ENCODE measurements at places on chromosomes 2 and 18.

DNA sequence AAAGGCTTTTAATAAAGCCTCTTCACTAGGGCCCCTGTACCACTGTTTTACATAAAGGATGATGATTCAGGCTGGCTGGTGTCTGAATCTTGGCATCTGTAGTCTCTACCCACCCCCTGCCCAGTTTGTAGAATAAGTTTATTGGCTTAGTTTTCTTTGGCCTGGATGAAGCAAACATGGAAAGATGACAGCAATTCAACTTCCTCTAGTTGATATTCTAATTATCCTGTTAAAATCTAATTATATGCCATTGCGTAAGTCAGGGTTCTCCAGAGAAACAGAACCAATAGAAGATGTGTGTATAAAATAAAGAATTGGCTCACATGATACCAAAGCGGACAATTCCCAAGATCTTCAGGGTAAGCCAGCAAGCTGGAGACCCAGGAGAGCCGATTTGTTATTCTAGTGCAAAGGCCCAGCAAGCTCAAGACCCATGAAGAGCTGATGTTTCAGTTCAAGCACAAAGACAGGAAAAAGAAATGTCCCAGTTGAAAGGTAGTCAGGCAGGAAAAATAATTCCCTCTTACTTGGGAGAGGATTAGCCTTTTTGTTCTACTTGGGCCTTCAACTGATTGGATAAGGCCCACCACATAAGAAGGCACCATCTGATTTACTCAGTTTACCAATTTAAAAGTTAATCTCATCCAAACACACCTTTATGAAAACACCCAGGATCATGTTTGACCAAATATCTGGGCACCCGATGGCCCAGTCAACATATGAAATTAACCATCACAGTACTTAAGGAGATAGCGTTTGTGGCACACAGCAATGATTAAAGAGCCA is 82.6 kb upstream of the LYPD1 start:
- no peak for DNase-seq

GRCh38 chr18:55069497-55069896 is 110.2 kb upstream of the CCDC68 start:
- no peak for DNase-seq

GRCh38 chr2:143262389-143262788 is 133.2 kb downstream of the ARHGAP15 start:
- no peak for DNase-seq

DNA sequence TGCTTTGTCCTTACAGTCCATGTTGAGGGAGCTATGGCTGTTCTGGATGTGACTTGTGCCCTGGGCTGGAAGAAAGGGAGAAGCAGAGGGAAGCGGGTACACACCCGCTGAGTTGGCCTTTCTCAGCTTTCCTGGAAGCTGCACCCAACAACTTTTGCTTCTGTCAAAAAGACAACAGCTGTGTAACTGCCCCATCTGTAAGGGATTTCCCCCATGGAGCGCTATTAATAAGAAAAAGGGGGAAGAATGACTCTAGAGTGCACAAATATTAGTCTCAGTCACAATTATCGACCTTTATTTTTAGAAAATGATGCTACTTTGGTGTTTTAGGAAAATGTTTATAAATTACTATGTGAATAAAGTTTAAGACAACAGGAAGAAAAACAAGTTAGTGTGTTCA is 368.3 kb downstream of the RAD51AP2 start:
- DNase-seq = no peak

DNA sequence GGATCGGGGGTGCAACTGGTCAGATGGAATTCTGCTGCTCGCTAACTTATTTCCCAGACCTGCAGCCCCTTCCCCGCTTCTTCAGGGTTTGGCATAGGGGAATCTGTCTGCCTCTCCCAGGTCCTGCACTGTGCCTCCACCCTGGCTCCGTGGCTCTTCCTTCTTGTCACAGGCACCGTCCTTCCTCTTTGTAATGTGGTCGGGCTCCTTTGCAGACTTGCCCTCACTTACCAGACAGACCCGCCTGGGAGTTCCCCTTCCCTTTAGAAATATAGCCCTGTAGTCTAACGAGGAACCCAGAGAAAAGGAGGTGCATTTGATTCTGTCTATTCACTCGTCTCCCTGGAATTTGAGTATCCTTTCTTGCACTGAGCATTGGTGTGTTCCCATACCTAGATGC is 63.9 kb upstream of the PAX8 start:
- DNase-seq = no peak

- DNase-seq = no peak
Measured at GRCh38 chr2:81714817-81715216, 1410.3 kb upstream of the LRRTM1 start.

DNA sequence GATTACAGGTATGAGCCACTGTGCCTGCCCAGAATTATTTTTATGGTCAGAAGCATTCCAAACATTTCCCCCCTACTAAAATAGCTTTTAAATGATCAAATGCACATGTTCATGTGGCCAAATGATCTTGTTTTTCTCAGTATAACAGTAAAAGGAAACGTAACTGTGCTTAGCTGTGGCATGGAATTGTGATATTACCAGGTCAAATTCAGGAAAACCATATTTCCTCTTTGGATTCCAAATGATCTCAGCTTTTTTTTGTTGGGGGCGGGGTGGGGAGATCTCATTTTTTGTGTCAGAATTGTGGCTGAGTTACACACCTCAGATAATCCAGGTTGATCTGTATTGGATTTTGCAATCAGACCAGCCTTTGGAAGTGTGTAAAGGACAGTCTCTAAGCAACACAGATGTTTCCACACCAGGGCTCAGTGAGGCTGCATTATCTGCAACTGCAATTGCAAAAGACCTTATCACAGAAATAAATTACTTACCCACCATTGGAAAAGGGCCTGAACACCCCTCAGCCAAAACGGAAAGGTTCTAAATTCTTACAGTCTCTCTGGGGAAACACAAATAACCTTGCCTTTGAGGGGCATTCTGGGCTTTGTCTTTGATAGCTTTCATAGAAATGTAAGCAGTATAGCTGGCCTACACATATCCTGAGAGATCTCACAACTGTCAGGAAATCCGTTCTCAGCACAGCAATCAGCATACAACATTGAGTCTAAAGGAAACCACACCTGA is 8.4 kb downstream of the CASP10 start:
- DNase-seq = no peak

DNA sequence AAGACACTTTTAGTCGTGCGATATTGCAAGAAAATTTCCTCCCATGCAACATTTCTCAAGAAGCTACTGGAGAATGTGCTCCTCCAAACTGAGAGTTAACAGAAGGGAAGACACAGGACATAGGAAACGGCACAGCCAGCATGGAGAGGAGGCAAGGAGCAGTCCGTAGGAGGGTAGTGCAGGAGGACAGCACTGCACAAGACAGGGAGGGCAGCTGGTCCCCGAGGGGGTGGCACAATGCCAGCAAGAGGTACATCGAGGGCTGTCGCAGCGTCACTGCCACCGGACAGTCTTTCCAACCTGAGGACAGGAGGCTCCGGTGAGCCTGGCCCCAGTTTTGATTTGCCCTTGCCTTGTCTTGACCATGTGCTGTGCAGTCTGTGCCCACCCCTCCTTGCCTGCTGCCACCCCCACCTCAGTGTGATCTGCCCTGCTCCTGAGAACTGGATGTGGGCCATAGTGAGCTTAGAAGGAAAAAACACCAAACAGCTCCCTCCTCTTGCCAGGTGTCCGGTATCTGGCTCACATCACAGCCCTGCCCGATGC is 81.6 kb upstream of the LAPTM4A start:
- DNase-seq = no peak

GRCh38 chr2:6957031-6957714 is 40.0 kb downstream of the RNF144A start:
- no peak for DNase-seq

- no peak for DNase-seq
Measured at GRCh38 chr2:130864830-130865800, 28.4 kb downstream of the ARHGEF4 start.

- no peak for DNase-seq
Measured at GRCh38 chr18:26706911-26707351, 158.6 kb downstream of the AQP4 start.

DNA sequence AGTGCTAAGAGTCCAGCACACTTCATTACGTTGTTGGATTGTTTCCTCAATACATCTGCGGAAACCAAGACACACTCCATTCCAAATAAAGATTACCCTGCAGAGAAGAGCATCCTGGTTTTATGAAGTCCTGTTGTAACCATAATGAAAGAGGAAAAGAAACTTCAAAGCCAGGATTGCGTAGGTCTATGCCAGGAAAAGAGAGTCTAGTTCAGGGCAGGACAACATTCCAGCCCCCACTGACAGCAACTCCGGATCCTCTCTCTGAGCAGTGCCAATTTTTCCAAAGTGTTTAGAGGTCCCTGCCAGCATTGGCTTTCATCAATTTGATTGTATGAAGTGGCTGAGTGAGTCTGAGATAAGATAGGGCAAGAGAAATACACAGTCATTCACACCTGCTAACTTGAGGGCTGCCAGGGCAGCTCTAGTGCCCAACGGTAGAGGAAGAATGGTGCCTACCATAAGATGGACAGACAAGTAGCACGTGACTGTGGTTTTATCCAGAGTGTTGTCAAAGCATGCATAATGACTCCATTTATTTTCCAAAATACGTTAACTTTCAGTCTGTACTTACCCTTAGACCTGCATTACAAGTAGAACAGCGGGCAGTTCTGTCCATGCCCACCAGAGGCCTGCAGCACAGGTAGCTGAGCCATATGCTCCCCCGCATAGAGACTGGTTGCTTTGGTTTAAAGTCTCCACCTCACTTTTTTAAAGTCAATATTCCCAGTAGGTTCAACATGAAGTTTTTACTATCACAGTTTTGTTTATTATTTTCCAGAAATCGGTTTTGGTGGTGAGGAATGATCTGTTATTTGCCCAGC is 23.7 kb downstream of the PIEZO2 start:
- no peak for DNase-seq

GRCh38 chr2:10490806-10491291 is 42.7 kb upstream of the ODC1 start:
- DNase-seq = no peak

DNA sequence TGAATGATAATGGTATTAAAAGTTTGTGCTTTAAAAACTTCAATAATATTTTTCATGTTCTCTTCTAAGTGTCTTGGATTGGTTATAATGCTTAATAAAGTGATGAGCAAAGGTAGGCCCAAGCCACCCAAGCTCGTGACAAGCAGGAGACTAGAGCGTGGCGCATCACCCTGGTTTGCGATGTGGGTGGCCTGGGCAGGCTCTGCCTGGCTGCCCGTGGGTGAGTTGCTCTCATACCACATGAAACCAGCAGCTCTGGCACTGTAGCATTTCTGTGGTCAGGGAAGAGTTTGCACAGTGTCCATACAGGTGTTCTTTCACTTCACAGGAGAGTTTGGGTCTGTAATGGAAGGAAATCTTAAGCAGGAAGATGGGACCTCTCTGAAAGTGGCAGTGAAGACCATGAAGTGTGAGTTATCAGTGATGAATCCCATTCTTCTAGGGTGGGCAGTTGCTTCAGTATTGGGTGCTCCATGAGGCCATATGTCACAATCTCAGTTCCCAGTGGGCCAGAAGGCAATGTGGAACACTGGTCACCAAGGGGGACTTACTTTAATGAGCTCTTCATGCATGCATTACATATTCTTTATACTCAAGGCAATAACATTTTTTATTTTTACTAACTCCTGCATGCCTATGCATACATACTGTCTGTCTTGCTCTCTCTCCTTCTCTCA is 51.4 kb upstream of the TMEM87B start:
- no peak for DNase-seq

GRCh38 chr2:171615069-171615468 is 72.2 kb upstream of the DYNC1I2 start:
- DNase-seq = no peak

GRCh38 chr18:74299746-74300145 is 8.0 kb upstream of the CYB5A start:
- DNase-seq = no peak

- no peak for DNase-seq
Measured at GRCh38 chr2:53827398-53828175, 32.2 kb downstream of the GPR75 start.

DNA sequence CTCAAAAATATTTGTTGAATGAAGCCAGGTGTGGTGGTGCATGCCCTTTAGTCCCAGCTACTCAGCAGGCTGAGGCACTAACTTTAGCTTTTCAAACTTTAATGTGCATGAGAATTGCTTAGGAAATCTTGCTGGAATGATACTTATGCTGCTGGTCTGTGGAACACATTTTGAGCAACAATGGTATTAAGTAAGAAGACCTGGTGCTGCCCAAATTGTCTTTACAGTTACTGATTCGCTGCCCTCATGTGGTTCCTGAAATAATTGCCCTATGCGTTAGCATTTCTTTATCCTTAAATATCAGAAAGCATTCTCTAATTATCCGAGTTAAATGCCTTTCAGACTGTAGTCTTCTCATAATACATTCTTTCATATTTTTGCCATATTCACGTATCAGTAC is 76.0 kb upstream of the SESTD1 start:
- DNase-seq = no peak

- DNase-seq = no peak
Measured at GRCh38 chr2:28588292-28588670, 92.4 kb downstream of the PLB1 start.

- no peak for DNase-seq
Measured at GRCh38 chr2:9877726-9878125, 34.5 kb downstream of the TAF1B start.

DNA sequence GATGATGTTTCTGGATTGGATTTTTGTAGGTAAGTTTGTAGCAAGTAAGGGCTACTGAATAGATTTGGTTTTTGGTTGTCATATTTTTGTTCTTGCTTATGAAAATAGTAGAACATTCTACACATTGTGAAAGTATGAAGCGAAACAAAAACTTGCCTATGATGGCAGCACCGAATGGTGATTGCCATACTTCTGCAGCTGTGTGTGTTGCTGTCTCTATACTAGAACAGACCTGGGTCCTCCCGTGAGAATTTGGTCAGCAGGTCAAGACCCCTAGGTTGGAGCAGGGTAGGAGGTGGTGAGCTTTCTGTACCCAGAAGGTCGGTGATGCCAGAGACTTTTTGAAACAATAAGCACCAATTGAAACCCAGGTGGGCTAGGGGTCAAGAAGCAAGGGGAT is 322.6 kb downstream of the PRKCE start:
- DNase-seq = no peak

- no peak for DNase-seq
Measured at GRCh38 chr2:218811382-218811781, 20.2 kb downstream of the PRKAG3 start.

DNA sequence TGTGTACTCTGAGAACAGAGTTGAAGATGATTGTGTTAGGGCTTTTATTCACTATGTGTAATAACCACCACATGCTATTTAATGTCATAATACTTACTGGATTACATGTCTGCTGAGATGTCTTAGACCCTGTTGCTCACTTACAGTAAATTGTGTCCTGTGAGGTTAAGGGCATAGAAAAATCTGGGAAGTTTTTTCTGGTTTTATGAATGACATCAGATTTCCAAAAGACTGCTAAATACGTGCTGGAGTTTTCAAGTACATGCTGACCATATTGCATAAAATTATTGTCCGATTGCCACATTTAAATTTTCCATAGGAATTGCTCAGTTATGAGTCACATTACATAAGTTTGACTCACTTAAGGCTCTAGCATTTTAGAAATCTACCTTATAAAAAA is 96.7 kb upstream of the COL5A2 start:
- DNase-seq = no peak

All from activated CD4-positive, alpha-beta T cell treated with anti-CD3 and anti-CD28 coated beads for 4 hours (primary cell).